Head of caudate nucleus (tissue), 42 donors: ENCODE measurements at places on chromosomes 3 and 15.

- DNase-seq, result no peak
These were observed 28.5 kb downstream of the MFSD1 start for GRCh38 chr3:158830391-158830790.

DNA sequence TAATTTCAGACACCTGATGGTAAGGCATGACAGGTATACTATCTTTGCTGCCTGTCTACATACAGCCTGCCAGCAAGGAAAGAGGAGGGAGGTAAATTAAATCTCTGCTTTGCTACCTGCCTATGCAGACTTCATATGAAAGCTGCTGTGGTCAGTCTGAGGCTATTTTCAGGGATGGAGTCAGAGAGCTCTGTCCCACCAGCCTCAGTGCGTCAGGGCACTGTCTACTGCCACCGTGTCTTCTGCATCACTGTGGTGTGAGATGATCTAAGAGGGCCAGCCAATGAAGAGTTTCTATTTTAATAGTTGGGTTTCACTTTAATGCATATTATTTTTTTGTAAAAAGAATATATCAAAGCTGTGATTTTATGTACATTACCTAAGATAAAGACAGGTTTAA, 125.6 kb downstream of the CADPS start:
- DNase-seq, result no peak

DNA sequence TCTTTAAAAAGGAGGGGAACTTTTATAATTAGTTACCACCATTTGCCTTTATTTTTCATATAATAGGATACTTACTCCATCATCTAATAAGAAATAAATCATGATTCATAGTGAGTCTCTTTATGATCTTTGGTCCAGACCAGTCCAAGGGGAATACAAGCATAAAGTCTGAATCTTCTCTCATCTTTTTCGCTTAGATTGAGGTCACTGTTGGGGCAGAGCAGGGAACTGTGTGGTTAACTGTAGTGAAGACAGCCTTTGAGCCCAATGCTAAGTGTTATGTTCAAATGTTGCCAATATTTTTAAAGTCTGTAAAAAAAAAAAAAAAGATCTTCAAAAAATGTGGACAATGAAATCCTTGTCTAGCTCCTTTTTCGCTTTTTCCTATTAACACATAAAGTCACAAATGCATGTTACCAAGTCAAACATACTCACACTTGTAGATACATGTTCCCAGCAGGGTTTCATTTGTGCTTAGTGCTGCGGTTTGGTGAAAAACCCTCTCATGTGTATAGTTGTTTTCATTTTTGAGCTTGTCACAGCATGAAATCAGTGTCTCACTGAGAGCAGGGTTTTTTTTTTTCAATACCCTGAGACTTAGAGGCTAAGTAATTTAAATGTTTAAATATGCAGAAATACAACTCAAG, 72.1 kb downstream of the EPHA3 start:
- DNase-seq, result no peak

GRCh38 chr15:64355348-64355943, 527 bp downstream of the CSNK1G1 start:
- no peak for DNase-seq

DNA sequence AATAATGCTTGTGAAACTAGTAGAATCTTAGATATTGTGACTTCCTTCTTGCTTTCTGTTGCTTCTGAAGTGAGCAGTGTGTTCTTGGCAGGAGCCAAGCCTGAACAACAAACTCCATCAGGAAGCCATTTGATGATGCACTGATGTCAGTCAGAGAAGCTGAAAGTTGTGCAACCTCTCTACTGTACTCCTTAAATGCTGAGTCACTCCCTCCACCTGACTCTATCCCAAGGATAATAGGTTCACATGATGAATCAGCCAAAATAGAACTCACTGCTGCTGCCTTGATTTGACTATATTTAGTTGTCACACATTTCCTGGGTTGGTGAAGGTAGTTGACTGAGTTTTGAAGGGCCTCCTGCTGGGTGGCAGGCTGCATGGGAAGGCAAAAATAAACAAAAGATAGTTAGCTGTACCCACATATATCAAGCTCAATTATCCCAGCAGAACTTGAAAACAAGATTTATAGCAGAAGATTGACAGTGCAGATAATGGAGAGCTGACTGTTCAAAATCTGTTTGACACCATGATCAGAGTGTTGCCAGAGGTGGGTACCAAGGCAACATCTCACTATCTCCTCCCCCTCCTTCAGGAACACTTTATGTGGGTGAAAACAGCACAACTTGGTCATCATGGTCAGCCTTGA, 328.4 kb upstream of the DPH6 start:
- no peak for DNase-seq

DNA sequence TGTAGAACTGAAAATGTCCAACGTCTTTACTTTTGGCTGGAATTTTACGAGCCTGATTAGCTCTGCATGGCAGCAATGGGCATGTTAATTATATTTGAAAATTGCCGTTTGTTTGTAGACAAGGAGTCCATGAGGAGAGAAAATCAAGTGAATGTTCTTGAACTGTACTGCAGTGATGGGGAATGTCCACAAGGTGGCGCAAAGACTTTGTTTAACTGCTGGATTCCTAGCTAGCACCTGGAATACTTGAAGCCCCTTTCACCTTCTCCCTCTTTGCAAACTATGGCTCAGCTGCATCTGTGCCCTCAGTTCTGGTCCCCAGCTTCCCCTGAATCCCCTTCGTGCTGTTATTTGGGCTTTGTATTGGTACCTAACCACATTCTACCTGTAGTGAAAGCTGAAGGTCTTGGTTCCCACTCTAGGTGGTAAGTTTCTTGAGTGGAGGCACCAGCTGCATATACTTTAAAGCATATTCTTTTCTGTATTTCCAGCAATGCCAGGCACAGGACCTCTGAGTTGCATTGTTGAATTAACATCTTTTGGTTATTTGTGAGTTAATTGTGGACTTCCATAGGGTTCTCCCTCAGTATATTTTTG, 25.3 kb downstream of the EXOG start:
- DNase-seq, result peak; percentile 83

- DNase-seq, result no peak
These were observed 86.9 kb upstream of the PLXNA1 start for GRCh38 chr3:126896067-126896441.

DNA sequence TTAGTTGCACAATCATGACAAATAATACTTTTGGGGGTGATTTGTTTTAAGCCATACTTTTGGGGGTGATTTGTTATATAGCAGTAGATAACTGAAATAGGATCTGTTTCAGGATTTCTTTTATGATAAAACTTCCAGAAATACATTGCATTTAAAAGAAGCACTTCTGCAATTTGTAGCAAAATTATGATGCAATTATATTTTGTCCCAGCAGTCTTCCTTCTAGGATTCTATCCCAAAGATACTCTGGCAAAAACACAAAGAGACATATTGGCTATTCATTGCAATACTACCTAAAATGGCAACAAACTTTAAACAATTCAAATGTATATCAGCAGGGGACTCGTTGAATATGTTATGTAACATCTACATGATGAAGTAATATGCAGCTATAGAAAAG, 78.9 kb upstream of the ANKRD28 start:
- no peak for DNase-seq

DNA sequence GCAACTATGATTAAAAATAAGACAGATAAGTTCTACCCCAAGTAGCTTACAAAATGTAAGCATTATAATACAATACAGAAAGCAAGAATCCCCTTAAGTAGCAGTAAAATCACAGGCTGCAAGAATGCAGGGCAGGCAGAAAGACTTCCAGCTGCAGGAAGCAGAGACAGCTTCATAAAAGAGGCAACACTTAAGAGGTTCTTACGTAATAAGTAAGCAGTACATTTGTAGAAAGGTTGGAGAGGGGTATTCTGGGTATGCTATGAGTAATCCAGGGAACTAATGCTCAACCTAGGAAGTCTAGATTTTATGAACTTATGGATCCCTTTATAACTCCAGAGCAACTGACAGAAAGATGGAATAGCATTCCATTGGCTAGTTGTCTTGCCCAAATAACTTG, 151.6 kb downstream of the IL5RA start:
- no peak for DNase-seq

- DNase-seq, result peak; percentile 61
These were observed 423 bp downstream of the TKT start for GRCh38 chr3:53255423-53255774.

DNA sequence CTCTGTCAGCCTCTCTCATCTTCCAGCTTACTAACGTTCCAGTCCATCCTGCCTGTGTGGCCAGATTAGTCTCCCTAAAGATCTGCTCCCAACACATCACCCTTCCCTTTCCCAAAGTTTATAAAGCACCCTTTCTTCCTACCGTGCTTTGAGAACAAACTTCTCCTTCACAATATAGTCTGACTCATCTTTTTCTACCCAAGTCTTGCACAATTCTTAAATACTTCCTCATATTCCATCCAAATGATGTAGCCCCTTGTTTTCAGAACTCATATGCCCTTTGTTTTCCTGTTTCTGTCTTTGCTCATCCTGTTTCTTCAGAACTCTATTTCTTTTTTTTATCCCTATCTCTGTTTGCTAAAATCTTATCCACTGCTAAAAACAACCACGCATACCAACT, 326.8 kb downstream of the MFSD1 start:
- no peak for DNase-seq

DNA sequence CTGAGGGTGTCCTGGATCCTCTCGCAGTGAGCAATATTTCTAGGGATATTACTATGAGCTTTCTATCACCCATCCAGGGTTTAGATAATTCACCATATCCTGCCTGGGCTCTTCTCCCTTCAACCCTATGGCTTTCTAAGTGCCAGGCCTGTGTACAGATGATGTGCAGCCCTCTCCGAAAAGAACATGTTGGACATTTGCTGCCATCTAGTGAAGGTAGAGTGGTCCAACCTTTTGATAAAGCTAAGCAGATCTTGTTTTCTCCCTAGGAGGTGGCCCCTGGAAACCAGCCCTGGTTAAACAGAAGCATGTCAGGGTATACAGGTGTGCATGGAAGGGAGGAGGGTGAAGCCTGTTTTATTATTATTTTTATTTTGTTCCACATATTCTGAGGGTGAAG, 27.9 kb upstream of the SCN10A start:
- no peak for DNase-seq

- DNase-seq, result no peak
These were observed 97.5 kb downstream of the DNAJB8 start for GRCh38 chr3:128369121-128369703.

DNA sequence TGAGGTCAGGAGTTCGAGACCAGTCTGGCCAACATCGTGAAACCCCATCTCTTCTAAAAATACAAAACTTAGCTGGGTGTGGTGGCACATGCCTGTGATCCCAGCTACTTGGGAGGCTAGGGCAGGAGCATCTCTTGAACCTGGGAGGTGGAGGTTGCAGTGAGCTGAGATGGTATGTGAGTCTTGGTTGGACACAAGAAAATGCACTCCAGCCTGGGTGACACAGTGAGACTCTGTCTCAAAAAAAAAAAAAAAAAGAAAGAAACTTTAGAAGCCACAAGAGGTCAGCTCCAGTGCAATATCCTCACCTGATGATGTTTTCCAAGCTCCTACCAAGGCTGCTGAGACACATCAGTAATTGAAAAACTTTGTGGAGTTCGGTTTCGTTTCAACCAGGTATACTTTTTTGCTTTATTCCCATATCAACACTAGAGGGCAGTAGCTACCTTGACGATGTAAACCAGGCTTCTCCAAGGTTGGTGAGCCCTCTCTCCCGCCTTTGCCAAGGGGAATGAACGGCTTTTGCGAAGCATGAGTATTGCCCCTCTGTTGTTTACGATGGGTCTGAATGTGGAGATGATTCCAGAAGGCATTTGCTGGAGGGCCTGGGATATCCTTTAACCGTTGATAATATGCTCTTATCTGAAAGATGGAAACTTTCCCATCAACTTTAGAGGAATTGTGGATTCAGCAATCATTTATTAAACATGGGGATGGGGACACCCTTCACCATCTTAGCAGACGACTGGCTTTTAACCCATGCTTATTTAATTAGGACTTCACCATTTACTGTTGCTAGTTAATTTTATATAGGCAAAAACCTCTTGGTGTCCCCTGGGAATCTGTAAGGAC, 202.8 kb downstream of the SV2B start:
- peak; percentile 24 for DNase-seq

- no peak for DNase-seq
These were observed 339.0 kb upstream of the PROK2 start for GRCh38 chr3:72123908-72124441.

DNA sequence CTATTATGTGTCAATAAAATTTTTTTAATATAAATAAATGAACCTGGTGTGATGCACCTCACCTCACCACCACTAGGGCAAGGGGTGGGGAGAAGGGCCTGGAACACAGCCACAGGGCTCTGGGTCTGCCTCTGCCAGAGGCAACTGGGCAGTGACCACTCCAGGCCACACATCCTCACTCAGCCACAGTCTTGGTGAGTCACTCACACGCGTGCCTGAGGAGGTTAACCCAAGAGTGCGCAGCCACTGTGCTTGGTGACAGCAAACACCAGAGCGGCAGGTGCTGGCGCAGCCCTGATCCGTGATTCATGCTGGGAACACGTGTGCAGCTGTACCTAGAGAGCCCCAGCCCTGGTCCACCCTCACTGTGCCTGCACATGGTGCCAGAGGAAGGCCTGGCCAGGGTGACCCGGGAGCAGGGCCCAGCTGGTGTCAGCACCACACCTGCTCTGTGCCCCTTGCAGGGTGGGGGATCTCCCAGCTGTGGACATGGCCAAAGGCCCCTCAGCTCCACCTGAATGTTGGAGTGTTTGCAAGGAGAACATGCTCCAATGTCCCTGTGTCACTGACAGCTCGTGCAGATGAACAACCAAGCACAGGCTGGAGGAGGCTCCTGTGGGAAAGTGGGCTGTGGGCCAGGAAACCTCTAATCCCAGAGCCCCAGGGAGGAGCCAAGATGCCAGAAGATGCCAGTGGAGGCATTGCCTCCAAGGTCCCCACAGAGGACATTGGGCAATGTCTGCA, 2.1 kb downstream of the SLC41A3 start:
- DNase-seq, result no peak

- peak; percentile 49 for DNase-seq
These were observed 160.8 kb upstream of the TLE3 start for GRCh38 chr15:70258369-70259027.

GRCh38 chr15:53555226-53555625, 204.2 kb downstream of the WDR72 start:
- DNase-seq, result no peak

DNA sequence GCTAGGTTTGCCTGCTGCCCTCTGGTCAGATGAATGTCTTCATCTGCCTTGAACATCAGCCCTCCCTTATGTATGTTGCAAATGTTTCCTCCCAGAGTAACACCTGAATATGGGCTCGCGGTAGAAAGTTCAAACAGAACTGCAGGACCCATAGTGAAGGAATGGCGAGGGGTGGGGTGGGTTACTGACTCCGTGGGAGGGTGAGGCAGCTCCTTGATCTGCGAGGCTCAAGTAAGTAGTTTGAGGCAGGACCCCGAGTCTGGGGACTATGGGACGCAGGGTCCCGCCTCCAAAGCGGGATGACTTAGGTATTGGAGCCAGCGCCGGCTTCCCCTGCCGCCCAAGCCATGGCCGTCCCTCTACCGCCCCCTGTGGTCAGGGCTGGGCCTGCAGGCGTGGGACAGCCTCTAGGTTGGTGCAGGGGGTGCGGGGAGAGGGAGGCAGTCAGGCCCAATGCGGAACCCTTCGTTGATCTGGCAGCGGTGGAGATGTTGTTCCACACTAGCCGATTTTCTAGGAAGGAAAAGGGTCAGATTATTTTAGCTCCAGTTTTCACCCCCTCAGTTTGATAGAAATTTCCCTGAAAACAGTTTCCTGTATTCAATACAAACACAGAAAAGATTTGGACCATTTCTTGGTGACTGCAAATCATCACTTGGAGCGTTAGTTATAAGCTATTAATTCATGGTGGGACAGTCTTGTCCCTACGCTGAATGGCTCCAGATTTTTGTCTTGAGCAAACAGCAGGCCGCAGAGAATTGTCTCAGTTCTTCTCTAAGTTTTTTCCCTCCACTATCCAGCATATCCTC, 72.3 kb downstream of the CORO2B start:
- DNase-seq, result no peak

- no peak for DNase-seq
These were observed 10.0 kb downstream of the TIMMDC1 start for GRCh38 chr3:119508172-119508845.
